Activated naive CD4-positive, alpha-beta T cell treated with Interleukin-2 at 50 U/mL for 16 hours (primary cell): ENCODE measurements at places on chromosomes 11 and 22.
A peak's percentile ranks its signal among the peaks of the same experiment; 100 is the strongest.

DNA sequence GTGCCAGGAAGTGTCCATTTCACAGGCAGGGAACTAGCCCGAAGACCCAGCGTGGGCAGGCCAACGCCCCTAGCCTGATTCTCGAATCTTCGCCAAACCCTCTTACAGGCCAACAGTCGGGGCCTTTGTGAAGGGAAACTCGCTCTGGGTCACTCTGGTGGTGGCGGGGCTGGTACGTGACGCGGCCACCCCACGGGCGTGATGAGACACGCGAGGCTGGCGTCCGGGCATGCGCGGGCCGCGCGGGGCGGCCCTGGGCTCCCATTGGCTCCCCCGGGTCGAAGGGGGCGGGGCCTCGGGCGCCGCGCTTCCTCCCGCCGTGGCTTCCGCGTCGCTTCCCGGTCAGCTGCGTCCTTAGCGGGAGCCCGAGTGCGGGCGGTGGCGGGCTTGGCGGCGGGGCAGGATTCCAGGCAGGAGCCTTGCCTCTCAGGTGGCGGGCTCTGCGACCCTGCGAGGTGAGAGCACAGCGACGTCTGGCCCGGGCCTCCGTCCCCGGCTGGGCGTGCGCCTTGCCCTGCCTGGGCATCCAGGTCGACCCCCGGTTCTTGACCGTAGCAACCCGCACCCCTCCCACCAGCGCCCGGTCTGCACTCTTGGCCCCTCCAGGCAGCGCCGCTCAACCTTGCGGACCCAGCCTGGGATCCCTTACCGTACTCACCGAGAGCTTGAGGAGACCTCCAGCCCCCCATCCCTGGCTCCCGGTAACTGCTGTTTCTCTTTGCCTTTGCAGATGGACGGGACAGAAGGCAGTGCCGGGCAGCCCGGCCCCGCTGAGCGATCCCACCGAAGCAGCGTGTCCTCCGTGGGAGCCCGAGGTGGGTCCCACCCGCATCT is at the start of gene FRMD8:
Gene FRMD8, plus strand, starts transcription at position 331 of the 834 bp plus-strand sequence. Its CDS starts 400 bp downstream, at position 731.
- peak; percentile 88 for DNase-seq

- DNase-seq, result no peak
Measured at GRCh38 chr11:33222052-33222750, 35.0 kb upstream of the HIPK3 start.

DNA sequence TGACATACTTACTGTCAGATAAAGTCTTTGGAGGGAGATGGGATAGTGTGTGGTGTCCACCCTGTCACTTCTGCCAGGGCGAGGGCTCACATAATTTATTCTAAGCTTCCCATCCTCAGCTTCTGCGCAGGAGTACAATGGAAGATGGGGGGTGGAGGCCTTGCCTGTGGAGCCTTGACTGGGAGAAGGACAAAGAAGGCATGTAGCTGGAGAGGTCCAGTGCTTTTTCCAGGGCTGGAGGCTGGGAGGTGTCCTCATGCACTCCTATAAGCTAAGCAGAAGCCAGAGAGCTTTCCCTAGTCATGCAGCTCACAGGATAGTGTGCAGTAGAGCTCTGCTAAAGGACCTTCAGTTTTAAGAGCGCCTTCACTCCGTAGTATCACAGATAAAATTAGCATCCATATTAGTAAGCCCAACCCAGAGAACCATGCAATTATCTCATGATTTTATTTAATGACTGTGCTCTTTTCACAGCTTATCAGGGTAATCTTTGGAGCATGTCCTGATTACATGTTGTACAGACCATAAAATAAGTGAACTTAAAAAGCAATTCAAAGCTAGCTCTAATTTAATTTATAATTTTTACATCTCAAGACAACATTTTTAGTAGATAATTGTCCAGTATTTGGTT is 148.3 kb downstream of the TEAD1 start:
- no peak for DNase-seq

- DNase-seq, result no peak
Measured at GRCh38 chr11:41519696-41520095, 60.2 kb upstream of the LRRC4C start.

DNA sequence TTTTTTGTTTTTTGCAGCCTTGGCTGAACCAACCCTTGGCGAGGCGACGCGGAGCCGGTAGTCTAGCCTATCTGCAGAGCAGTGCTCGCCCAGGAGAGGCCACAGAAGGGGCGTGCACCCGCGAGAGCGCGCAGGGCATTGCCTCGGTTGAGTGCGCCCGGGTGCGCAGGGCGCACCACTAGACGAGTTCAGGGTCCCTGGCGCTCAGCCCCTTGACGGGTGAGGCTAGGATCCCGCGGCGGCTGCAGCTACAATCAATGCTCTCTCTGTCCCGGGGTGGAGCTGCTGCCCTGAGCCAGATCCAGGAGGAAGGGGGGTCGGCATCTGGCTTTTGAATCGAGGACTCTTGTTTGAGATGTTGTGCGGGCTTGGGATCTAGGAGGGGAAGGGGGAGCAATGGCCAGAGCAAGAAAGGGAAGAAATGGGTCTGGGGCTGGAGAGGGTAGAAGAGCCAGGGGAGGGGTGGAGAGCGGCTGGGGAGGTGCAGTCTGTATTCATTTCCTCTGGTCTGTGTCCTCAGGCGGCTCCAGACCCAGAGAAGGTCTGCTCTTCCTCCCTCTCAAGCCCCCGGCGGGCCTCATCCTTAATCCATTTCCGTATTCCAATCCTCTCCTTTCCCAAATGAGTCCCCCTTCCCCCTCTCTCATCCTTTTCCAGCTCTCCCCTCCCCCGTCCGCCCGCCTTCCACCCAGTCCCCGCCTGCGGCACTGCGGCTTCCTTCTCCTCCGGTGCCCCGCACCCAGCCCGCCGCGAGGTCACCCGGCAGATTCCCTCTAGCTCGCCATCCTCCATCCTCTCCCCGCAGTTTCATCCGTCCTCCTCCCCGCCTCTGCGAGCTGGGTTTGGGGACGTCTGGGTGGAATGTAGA is 797 bp downstream of the THY1 start:
- DNase-seq, result no peak

DNA sequence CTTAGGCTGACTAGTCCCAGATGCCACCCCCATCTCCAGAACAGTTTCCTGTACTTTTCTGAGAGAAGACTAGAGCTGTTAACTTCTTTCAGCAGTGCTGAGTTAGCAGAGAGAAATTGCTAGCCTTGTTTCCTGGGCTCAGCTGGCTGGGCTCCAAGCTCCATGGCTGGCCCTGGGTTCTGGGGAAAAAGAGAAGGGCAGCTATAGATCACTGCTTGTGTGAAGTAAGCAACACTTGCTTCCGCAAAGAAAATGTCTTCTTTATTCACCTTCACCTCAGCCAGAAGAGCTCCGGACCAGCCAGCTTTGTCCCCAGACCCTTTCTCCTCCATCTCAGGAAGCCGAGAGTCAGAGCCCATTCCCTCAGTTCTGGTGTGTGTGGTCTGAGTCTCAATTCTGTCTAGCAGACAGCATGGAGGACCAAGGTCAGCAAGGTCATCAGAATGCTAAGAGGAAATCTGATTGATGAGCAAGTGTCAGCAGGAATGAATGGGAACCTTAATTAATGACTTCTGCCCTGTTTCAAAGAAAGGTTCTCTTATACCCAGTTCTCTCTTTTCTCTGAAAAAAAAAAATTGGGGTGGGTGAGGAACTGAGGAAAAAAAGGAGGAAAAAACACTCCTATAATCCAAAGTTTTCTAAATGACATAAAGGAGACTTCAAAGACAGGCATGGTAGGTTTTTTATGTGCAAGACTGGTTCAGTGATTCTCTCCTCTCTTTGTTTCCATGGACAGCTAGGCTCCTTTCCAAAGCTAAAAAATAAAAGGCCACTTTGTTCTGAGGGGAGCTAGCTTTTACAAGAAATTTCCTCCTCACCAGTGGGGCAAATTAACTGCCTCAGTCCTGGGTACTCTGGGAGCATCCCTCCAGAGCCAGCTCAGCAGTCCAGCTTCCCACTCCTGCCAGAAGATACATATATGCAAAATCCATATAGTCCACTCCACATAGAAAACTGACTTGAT is 63.6 kb upstream of the FAM181B start:
- DNase-seq, result no peak

GRCh38 chr22:49699928-49700498 is 127.7 kb downstream of the BRD1 start:
- no peak for DNase-seq

GRCh38 chr11:34208266-34209135 is 103.1 kb downstream of the NAT10 start:
- no peak for DNase-seq

GRCh38 chr22:37843741-37844089 is 419 bp downstream of the ANKRD54 start:
- DNase-seq, result peak; percentile 60

GRCh38 chr11:131179836-131180235 is 190.6 kb upstream of the NTM start:
- no peak for DNase-seq

DNA sequence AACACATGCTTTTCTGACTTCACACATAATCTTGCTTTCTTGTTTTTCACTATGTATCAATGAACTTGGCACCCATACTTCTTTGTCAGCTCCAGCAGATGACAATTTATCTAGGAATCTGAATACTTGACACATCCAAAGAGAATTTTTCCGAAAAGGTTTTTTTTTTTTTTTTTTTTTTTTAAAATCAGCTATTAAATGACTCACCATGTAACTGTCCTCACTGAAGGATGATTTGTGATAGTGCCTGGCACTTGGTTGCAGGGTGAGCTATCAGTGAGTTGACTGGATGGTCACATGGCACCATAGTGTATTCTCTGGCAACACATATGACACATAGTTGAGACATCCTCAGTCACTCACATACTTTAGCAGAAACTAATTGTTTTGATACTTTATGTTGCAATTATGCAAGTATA is 133.4 kb upstream of the E2F8 start:
- DNase-seq, result no peak

DNA sequence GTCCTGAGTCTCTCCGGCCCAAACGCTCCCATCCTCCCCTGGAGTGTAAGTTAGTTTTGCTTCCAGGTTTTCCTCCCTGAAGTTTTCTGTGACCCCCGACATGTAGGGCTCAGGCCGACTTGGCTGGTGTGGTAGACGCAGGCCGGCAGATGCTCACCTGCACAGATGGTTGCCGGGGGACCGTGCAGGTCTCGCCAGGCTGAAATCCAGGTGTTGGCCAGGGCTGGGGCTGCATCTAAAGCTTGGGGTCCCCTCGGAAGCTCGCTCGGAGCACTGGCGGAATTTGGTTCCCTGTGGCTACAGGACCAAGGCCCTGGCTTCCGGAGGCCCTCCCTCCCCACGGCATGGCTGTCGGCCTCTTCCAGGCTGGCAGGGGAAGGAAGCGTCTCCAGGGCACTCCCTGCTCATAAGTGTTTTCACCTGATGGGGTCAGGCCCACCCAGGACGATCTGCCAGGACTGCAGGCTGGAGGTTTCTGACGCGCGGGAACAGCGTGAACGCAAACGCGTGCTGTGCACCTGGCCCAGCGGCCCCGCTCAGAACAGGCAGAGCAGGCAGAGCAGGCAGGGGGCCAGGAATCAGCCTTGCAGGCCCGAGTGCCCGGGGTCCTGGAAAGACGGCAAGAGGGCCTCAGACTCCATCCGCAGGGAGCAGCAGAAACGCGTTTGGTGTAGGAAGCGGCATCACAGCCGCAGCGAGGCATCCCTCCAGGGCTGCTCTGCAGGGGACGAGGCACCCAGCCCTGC is 258.2 kb downstream of the BRD1 start:
- DNase-seq, result no peak

GRCh38 chr11:108486331-108486730 is 11.9 kb downstream of the POGLUT3 start:
- DNase-seq, result no peak
